ENCODE measurements at places on chromosomes 6 and 20.

DNA sequence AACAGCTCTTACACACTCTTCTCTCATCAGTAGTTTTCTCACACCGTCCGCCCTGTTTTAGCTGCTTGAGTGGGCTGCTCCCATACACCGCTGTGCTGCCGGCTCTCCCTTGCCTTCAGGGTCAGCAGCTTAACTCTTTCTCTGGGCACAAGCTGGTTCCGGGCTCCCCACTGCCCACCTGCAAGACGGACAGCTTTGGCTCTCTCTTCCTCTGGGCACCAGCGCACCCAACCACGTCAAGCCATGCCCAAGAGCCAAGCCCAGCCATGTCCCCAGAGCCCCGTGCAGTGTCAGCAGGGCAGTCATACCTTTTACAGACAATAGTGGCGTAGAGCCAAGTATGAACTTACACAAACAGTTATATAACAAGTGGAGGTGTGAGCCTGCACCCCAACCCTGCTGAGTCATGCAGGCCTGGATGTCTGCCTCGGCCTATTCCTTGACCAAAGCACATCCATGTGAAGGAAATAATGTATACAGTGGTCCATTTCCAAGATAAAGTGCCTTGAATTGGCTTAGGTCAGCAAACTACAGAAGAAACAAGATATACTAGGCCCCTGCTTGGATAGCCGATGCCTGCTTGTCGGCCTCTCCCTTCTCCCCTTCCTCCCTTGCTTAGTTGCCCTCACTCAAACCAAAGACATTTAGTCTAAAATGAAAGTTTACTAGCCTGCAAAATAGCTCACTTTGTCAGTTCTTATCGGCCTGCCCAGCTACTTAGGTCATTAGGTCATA is 89.3 kb downstream of the JPH2 start:
- no peak for DNase-seq

DNA sequence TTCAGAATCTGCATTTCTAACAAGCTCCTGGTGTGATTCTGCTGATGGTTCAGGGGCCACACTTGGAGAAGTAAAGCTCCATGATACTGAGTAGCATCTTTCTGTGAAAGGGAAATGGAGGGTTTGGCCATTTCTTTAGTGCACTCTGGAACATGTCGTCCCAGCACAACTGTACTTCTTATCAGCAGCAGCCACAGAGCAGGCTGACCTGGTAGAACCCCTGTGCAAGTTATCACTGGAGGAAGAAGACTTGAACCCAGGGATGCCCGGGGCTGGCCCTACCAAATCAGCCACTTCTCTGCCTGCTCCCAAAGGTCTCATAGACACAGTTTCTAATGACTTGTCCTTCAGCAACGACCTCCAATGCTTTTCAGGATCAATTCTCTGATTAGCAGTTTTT is 354.7 kb upstream of the PLCB4 start:
- DNase-seq, result no peak

DNA sequence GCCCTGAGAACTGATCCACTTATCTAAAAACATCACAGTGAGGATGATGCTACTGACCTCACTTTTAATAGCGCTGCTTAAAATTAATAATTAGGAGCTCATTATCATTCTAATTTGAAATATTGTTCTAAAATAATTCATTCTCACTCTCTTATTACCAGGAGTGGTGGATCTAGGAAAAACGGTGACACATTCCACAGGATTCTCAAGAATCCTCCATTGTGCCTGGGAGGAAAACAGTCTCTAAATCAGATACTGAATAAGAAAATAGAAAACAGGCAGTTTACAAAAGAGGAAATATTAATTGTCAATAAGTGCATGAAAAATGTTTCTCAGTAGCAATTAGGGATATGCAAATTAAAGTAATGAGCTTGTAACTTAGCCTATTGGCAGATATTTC is 187.4 kb downstream of the TENT5A start:
- no peak for DNase-seq

DNA sequence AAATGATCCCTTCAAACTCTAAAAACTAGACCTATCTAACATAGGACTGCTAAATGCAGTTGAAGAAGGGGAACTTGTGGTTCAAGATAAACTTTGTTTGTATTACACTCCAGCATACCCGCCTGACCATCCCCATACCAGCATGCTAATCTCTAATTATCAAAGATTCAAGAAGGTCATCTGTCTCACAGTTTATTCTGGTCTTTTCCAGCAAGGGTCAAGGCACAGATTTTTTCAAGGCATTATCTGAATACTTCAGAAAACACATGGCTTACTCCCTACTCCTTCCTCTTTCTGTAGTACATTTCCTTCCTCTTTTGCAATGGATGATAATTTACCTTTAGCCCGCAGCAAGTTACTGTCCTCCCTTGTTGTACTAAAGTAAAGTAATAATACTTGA is 174.1 kb downstream of the PKHD1 start:
- DNase-seq, result no peak

GRCh38 chr6:75481936-75482593 is 11.5 kb downstream of the FILIP1 start:
- DNase-seq, result no peak

DNA sequence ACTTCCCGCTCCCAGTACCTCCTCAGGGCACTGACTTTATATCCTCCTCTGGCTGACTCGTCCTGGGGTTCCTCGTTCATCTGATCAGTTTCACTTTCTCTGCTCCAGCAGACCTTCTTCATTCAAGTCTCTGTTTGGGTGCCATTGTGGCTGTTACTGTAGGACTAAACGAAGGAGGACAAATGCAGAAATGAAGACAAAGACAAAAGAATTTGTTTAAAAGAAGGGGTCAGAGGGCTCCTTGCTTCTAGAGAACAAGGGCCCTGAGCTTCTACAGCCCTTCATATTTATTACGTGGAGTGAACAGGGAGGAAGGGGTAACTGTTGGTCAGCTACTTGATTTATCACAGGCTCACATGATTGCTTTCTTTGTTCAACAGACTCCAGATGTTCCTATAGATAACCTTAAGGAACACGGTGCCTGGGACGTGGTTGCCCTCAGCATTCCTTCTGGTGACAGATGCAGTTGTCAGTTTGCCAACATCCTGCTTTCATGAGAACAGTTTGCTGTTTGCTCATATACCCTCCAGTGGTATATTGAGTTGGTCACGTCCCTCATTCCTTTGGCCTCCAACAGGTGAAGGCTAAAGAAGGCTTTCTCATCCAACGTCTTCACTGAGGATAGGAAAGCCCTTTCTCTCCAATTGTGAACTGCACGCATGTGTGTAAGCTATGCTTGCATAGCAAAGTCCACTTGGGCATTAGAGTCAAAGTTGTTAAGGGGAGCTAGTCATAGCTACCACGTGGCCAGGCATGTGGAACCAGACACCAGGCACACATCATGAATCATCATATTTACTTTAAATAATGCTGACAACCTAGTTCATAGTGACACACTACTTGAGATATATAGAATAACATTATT is 69.1 kb upstream of the BTN3A2 start:
- no peak for DNase-seq

- no peak for DNase-seq
These were observed 218.0 kb downstream of the THBS2 start for GRCh38 chr6:169035385-169036240.

- DNase-seq, result no peak
These were observed 14.7 kb upstream of the TAF4 start for GRCh38 chr20:62080249-62080990.

DNA sequence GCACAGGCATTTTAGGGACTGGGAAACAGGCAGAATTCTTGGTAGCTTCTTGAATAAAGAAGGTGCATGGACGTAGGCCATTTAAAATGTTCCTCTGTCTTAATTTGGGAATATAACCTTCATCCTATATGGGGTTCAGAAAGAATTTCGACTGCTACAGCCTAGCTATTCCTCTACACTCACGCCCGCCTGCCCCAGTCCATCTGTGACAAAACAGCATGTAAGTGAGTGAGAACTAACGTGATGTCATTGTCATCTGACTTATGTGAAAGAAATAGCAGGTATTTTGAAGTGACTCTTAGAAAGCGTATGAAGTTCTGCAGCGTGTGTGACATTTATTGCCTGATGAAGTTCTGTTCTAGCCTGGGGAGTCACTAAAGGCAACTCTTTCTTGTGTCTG is 52.2 kb upstream of the SLC22A1 start:
- DNase-seq, result no peak

GRCh38 chr6:34517966-34518365 is 38.2 kb downstream of the SPDEF start:
- no peak for DNase-seq

GRCh38 chr6:53926505-53926904 is 131.7 kb downstream of the LRRC1 start:
- DNase-seq, result no peak

DNA sequence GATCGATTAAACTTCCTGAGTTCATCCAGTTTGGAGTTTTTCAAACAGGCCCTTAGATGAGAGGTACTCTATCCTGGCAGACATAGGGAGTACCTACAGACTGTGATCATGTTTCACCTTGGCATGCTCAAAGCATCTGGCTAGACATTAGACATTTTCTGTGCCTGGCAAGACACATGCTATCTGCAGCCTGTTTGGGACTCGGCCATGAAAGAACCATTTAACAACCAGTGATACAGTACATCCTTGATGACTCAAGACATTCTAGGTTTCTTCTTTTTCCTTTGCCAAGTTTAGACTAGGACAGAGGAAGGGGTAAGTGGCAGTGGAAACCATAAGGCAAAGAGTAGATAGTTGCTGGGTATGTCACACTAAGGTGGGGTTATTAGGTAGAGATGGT is 15.4 kb upstream of the PAQR8 start:
- DNase-seq, result no peak

GRCh38 chr6:30541515-30542403 is 14.5 kb downstream of the GNL1 start:
- peak; percentile 70 for DNase-seq

- no peak for DNase-seq
These were observed 580.5 kb upstream of the MARCKS start for GRCh38 chr6:113276601-113277000.

DNA sequence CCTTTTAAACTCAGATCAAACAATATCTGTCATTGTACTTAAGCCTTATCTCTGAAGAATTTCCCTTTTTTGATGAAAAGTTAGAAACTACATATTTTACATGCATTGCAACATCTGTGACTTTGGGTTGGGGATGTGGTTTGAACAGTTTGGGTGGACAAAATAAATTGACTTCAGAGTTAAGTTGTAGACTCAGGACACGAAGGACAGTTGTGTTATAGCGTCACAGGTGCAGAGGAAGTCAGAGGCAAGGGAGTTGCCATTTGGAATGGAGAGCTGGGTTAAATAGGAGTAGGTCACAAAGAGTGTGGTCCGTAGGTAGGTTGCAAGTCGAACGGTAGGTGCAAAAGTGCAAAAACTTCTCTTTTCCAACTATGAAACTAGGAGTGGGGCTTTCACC is 46.0 kb downstream of the ZFAND3 start:
- DNase-seq, result no peak

DNA sequence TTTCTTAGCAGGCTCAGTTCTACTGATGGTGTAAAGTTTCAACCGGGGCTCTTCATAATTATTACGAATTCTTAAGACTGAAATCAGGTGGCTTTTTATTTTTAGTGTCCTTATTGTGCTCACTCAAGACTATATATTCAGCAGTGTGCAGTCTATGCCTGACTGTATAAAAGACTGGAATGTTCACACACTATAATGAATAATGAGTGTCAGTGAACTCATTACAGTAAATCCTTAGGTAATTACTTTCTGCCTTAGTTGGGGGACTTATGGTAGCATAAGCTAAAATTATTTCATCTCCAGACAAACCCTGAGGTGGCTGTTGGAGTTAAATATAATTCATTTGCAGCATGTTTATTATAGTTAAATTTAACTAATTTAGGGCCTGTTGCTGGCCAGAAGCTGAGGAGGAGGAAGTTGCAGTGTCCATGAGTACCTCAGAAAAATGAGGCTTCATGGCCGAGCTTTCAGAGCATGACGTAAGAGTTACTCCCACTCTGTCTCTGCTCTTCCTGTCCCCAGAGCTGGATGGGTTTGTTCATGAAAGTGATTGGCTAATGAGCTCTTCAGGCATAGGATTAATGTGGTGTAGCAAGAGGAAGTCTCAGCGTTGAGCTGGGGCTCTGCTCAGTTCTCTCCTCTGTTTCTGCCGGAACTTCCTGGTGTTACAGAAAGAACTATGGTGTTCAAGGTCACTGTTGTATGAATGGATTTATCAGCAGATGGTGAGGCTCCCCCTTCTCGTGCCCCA is 335.7 kb downstream of the NRN1 start:
- no peak for DNase-seq

- no peak for DNase-seq
These were observed 33.4 kb upstream of the SCRT2 start for GRCh38 chr20:708956-709355.

- DNase-seq, result no peak
These were observed 20.2 kb upstream of the SPAG4 start for GRCh38 chr20:35595456-35595855.

GRCh38 chr20:63968928-63969760 is 586 bp downstream of the ZNF512B start:
- DNase-seq, result no peak

DNA sequence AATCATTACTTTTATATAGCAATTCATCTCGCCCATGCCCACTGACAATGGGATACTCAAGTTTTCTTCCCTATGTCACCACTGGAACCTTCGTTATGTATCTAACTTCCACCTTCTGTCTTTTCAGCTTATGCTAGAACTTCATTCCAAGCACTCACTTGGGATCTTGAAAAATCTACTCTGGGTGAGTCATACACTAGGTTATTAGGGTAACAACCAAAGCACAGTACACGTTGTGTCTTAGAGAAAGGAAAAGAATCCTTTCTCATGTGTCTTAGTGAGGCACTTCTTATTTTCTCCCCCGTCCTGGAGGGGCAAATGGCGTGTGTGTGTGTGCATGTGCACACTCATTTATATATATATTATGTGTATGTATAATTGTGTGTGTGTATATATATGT is 18.3 kb upstream of the FAM162B start:
- DNase-seq, result no peak

DNA sequence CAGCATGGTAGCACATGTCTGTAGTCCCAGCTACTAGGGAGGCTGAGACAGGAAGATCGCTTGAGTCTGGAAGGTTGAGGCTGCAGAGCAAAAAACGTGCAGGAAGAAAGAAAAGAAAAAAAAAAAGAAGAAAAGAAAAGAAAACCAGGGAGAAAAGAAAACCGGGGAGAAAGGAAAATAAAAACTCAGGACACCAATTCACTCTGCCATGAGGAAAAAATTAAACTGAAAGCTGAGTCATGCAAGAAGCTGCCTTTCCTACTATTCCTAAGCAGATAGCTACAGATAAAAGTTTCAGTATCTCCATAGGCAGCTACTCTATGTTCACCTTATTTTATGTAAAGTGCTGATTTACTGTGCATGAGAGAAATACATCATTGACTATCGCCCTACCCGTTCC is 10.5 kb downstream of the PTGIS start:
- DNase-seq, result no peak

GRCh38 chr20:17634661-17635331 is 47.2 kb downstream of the RRBP1 start:
- DNase-seq, result no peak

GRCh38 chr6:42136508-42137193 is 5.8 kb downstream of the C6orf132 start:
- DNase-seq, result no peak

DNA sequence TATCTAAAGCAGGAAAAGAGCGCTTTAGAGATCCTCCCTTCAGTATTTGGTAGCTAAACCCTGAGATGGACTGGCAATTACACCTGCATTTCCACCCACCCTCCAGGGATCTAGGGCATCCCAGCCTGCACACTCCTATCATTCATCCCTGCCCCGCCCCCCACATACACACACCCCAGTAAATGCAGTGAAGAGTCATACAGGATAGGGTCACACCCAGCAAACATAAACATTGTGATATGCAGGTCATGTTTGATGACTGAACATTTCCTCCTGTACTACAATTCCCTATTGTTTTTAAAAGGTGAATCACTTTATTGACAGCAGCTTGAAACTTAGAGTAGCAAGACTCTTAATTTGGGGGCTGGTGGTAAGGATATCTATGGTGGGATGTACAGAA is 112.9 kb downstream of the FOXO3 start:
- DNase-seq, result no peak

Data from stimulated activated CD8-positive, alpha-beta memory T cell treated with anti-CD3 and anti-CD28 coated beads, Interleukin-4, amount 100 ng/mL, for 1 hour (primary cell).